ENCODE measurements at places on chromosomes 6 and 20.

- DNase-seq = no peak
Measured at GRCh38 chr20:57514273-57514751, 10.6 kb downstream of the CTCFL start.

DNA sequence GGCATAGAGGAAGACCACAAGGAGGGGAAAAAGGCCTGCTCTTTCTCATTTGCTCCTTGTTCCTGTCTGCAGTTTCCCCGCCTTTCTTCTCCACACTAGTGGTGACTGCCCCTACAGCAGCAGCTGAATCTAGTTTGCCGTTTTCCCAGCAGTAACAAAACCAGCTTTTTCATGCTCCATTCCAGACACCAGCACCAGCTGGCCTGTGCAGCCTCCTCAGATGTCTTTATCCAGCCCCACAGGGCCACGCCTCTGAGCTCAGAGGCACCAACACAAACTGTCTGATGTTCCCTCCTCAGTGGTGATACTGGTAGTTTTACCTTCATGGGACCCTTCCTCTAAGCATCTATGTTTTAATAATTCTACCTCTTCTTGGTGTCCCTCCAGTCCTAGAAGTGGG lies 70.4 kb upstream of the SLC24A3 start:
- DNase-seq = no peak

- no peak for DNase-seq
Measured at GRCh38 chr20:889932-890463, 26.1 kb downstream of the ANGPT4 start.

DNA sequence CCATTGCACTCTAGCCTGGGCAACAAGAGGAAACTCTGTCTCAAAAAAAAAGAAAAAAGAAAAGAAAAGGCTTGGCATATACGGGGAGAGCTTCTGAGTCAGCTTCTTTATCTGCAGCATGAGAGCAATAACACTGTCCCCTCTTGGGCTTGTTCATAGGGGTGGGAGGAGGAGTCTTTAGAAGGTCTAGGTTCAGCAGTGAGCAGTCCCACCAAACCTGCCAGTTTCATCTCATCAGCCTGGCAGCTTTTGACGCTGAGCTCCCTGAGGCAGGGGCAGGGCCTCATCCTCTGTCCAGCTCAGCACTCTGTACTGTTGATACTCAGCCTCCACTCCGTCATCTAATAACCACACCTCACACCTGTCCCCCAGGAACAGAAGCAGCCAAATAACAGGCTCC lies 5.6 kb upstream of the C6orf132 start:
- DNase-seq = no peak

DNA sequence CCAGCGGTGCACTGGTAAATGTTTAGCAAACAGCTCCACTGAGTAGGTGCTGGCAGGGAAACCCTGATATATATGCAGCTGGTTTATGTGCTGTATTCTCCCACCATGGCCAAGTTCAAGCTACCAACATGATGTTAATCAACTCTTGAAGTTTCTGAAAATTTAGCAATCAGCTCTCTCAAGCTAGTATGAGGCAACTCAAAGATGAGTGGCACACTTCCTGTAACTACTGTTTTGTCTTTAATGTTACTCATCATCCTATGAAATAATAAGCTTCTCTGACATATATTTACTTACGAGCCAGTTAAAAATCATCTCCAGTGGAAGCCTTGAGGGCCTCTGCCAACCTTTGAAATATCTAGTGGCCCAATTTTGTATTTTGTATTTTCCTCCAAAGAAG lies 54.7 kb downstream of the TRMT6 start:
- DNase-seq = no peak

DNA sequence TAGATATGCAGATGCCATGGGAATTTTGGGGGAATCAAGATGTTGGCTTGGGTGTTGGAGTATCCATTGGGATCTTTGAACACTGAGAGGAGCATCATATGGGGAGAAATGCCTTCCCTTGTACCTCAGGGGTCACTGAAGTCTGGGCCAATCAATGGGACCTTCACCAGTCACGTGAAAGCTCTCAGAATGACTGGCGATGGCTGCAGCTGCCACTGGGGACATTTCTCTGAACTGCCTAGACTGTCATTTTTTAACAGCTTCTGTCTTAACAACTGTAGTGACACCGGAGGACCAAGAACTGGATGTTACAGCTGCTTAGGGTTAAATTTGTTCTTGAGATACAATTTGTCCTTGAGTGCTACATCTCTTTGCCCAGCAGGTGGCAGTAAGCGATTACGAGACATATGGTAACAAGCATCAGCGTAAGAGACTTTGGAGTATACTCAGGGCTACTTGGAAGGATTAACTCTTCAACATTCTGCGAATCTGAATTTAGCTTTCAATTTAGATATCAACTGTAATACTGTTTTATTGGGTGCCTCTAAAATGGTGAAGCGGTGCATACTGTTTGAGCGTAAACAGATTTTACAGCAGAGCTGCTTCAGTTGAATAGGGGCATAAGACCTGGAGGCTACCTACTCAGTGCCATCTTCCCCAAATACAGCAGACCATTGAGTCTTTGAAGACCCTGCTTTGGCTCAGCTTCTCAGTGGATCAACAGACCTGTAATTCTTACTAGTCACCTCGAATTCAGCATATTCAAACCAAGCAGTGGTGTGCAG lies 36.0 kb downstream of the CCN2 start:
- peak; percentile 52 for DNase-seq

- DNase-seq = no peak
Measured at GRCh38 chr20:48262466-48262865, 477.2 kb upstream of the SULF2 start.

- no peak for DNase-seq
Measured at GRCh38 chr6:30991891-30992290, 8.4 kb downstream of the MUC21 start.

DNA sequence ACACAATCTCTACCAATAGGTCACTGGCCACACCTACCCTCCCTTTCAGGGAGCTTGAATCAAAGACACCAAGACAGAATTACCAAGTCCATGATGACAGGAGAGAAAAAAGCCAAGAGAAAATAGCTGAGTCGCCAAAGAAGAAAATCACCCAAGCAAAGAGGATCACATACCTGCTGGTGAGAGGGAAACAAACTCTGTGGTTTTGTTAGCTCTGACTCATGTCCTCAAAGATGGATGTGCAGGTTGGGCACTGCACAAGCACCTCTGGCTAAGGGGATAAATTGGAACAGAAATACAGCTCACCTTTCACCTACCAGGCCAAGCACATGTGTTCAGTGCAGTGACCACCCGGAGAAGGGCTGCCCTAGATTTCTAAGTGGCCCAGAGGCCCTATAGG lies 114.8 kb downstream of the TFAP2A start:
- DNase-seq = no peak

GRCh38 chr6:3517350-3517749 lies 60.5 kb upstream of the SLC22A23 start:
- no peak for DNase-seq

GRCh38 chr20:4876301-4876700 lies 125.0 kb downstream of the SLC23A2 start:
- no peak for DNase-seq

DNA sequence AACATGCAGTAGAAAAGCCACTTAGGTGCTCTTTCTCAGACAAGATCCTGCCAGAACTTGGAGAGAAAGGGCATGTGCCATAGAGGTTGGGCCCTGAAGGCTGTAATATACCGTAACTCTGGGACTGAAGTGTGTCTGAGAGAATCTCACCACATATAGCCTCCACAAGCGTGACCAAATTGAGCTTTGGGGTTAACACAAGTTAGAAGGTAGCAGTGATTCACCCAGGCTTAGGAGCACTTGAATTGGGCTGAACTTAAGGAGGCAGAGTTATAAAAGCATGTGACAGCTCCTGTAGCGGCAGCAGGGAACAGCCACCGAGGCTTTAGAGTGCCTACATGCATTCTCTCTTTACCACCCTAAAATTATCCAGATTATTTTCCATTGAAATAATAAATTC lies 361.6 kb downstream of the PHF3 start:
- DNase-seq = no peak

DNA sequence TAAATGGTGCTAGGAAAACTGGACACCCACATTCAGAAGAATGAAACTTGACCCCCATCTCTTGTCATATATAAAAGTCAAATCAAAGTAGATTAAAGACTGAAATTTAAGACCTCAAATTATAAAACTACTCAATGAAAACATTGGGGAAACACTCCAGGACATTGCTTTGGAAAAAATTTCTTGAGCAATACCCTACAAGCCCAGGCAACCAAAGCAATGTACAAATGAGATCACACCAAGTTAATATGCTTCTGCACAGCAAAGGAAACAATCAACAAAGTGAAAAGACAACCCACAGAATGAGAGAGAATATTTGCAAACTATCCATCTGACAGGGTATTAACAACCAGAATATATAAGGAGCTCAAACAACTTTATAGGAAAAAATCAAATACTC lies 407.9 kb upstream of the BTBD3 start:
- DNase-seq = no peak

- no peak for DNase-seq
Measured at GRCh38 chr6:20661721-20662120, 127.5 kb downstream of the CDKAL1 start.

DNA sequence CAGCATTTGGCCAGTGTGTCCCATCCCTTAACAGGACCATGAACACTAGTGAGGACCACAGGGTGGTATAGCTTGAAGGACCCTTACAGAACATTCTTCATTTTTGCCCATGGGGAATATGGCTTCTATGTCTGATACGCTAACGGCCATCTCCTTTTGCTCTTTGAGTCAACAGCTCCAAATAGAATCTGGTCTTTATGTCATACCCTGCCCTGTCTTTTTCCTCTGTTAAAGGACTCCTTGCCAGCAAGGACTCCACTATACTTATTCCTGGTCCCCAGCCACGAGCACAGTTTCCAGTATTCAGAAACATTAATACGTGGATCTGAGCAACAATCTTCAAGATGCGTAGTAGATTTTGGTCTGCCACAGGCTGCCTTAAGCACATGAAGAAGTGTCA lies 22.5 kb downstream of the SERPINB1 start:
- DNase-seq = no peak

- DNase-seq = no peak
Measured at GRCh38 chr6:164750128-164750527, 559.3 kb downstream of the C6orf118 start.

GRCh38 chr6:75748743-75749538 lies at the start of gene MYO6:
Gene MYO6 (plus strand): TSS chr6:75749239. CDS start chr6:75817548, 68,309 bp downstream.
- no peak for DNase-seq

DNA sequence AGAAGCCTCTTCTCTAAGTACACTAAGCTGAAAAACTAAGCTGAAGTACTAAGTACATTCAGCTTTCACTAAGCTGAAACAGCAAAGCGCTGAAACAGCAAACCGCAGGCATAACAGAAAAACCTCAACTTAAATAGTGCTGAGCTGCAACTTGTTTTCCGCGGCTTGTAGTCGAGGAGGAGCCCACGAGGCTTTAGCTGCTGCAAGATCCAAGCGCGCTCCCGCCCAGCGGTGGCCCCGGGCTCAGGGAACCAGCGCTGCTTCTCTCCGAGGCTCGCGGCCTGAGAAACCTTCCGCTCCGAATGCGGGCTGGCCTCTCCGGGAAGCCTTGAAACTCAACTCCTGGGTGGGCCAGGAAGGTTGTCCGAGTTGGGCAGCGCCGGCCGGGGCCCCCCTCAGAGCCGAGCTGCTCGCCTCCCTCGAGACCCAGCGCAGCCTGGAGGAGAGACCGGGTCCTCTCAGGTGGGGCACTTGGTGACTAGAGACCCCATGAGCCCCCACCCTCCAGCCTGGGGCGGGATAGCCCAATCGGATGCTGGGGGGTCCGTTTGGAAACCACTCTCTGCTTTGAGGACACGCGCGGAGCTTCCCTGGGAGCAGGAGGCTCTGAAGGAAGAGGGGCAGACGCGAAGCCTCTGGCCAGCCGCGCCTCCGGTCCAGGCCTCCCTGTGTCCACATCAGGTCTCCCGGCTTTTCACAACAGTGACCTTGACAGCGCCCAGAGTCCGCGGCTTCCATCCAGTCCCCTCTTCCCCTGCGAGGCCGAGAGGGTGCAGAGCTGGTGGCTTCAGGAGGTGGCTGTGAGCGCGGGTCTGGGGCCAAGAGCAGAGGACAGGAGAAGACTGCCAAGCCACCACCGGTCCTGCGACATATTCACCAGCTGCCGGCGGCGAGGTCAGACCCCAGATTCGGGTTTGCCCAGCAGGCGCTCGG lies 38.1 kb upstream of the HLA-E start:
- DNase-seq = peak; percentile 83

Data from GDM1 (cell line).